Right kidney (tissue), 9 donors: ENCODE measurements at places on chromosomes 1 and 21.

DNA sequence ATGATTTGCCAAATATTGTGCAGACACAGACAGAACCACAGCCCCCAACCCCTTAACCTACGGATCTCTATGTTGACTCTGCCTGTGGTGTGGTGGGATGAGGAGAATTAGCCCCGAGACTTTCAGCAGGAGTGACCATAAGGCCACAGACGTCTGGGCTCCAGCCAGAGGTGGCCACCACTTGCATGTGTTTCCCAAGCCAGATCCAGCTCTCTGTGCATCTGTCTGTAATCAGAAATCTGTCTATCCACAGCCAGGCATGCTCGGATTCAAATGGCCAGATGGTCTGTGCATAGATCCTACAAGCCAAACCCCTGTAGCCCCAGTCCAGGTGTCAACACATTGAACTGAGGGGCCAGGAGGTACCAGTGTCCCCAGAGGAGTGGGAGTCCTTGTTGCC lies 140.6 kb downstream of the SYF2 start:
- no peak for DNase-seq

GRCh38 chr1:30881319-30882181 lies 27.0 kb downstream of the SDC3 start:
- DNase-seq: no peak

DNA sequence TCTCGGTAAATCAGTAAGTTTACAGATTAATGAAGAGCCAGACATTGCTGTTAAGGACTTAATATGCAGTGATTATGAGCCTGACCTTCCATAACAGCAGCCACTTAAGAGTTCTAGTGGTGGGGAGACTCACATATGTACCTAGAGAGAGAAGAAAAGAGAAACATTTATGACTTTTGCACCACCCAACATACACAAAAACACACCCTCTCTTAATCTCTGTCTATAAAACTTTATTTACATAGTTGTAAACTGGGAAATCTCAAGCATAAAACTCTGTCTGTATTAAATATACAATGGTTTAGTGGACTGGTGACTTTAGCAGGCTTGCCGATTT lies 347.4 kb upstream of the ADGRL2 start:
- no peak for DNase-seq

- DNase-seq: no peak
Observed at GRCh38 chr1:2091611-2092604, 41.7 kb downstream of the PRKCZ start.

DNA sequence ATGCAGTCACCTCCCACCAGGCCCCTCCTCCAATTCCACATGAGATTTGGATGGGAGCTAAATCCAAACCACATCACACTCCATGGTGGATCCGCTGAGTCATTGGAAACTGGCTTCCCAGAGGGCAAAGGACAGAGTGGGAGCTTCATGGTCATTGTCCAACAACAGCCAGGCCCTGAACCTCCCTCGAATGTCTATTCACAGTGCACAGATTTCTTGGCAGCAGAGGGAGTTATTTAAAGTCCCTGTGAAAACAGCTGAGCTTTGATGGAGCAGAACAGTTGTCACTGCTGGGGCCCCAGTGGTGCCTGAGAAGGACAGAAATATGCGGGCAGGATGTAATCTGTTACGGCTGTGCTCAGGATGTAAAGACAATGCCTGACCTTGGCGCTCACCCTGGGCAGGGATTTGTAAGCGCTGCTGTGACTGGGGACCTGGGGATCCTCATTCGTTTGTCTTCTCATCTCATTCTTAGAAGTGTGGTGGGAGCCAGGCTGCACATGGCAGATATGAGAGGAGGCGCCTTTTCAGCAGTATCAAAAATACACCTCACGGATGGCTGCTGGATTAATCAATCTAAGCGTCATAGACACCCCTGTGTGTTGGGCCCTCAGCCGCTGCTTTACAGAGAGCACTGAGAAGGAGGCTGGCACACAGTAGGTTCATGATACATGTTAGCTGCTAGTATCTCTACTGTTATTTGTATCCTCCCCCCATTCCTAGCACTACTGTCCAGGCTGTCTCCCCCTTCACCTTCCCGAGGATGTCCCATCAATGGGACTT lies 439.4 kb downstream of the PTPRU start:
- DNase-seq: no peak

- no peak for DNase-seq
Observed at GRCh38 chr21:38664315-38664714, 141.4 kb upstream of the ETS2 start.

DNA sequence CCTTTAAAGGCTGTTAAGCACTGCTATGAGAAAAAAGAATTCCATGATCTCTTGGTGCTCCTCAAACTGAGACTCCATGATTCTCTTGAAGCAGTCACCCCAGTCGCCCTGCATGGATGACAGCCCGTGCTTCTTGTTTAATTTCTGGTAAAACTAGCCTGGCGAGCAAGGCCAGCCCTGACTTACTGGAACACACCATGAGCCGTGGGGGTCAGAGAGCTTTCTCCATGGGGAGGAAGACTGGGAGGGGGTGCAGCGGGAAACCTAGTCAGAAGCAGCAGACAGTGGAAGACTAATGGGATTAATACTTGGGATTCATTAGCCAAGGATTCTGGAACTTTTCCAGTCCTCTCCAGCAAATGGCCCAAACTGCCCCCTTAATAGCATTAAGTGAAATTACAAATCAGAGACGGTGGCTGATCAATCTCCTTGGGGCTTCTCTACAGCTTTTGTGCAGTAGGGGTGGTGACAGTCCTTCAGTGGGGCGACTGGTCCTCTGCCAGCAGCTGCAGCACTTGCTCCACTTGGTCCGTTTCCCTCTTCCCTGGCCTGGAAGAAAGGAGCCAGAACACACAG lies 57.2 kb upstream of the LRRN2 start:
- DNase-seq: no peak
